ENCODE measurements at places on chromosomes 12 and 14.
A peak's percentile ranks its signal among the peaks of the same experiment; 100 is the strongest.

GRCh38 chr12:112148031-112148513 lies 22.7 kb downstream of the TRAFD1 start:
- no peaks in the 10 kb centered on the region for H3K27me3 ChIP-seq
- DNase-seq, result no peak
- no peaks in the 10 kb centered on the region for H3K4me1 ChIP-seq
- no peak overlapping the region for H3K4me3 ChIP-seq
- peaks cover 86% of the 10 kb centered on the region for H3K36me3 ChIP-seq

DNA sequence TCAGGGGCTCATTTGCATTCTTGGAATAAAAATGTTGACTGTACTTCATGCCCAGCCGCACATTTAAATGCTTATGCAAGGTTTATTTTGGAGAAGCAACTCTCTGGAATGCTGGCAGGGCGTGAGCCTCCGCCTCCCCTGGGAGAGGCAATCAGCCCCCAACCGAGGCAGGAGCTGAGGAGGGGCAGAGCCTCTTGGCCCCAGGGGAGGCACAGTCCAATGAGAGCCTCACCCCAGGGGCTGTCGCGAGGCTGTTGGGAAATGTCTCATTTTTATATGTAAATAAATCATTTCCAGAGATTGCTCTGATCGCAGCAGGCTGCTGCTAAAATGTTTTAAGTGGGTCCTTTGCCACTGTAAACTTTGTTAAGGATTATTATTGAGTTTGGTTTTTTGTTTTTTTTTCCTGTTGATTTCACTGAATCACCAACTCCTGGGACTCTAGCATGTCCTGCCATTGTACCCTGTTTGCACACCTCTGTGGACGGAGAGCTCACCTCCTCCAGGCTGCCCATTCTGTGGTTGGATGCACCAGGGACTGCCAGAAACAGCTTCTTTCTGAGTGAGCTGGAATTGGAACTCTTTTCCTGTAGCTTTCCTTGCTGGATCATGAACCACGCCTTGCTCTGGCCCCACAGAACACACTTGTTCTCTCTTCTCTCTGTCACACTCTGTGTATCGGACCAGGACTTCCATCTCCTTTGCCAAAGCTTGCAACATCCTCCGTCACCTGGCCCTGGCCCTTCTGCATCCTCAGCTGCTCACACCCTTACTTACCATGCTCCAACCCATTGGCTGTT lies 46.9 kb upstream of the FAM181A start:
- DNase-seq, result peak; percentile 82
- no peaks in the 10 kb centered on the region for H3K27me3 ChIP-seq
- peaks cover 6% of the 10 kb centered on the region for H3K4me1 ChIP-seq

GRCh38 chr14:31205681-31206535 lies 1.7 kb downstream of the HECTD1 start:
- peaks cover 4% of the 10 kb centered on the region for H3K4me1 ChIP-seq
- H3K27ac ChIP-seq, result peak overlapping the region; percentile 98
- DNase-seq, result no peak
- peak overlapping the region; percentile 90 for H3K4me3 ChIP-seq

DNA sequence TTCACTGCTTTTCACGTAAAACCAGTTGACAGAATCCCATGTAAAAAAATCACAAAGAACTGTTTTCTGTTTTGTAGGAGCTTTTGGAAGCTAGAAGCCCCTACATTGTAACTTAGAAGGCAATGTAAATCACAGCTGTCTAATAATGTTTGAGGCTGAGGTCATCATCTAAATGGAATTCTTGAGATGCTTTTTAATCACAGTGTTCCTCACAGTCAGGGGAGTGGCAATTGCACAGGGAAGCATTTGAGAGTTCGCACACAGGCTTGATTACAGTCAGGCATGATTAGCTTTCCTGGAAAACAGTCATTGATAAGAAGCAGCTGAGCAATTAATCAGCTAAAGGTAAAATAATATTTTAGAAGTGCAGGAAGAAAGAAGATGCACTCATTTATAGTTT lies 2.9 kb downstream of the SLC17A8 start:
- no peaks in the 10 kb centered on the region for H3K36me3 ChIP-seq
- no peaks in the 10 kb centered on the region for H3K4me1 ChIP-seq
- DNase-seq, result no peak
- H3K27ac ChIP-seq, result no peak overlapping the region

DNA sequence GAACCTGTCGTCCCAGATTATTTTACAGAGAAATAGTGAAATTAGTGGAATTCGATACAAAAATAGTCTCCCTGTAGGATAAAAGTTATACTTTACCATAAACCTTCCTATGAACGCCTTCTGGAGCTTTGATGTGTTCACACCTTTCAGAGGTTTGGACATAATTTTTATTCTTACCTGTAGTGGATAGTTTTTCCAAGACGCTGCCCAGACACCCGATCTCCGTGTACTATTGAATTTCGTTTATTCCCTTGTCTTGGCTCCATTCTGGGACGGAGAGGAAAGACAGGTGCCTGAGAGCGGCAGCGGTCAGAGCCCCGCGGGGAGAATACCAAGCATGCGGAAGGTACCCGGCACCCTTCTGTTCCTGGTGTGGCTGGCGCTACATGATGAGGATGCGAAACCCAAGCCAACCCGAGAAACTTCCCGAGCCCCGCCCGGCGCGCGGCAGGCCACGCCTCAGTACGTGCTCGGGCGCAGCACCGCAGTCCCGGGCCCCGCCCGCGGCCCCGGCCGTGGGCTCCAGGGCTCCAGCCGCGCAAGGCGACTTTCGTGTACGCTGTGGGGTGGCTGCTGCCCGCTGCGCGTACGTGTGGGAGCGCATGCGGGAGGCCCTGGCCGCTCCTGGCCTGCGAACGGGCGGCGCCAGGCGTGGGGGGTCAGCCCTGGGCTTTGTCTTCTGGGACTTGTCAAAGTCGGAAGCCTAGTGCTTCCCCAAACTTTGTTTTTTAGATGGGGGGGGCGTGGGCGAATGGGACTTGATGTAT lies 11.3 kb upstream of the SNAPC1 start:
- peak overlapping the region; percentile 95 for H3K27ac ChIP-seq
- H3K36me3 ChIP-seq, result peaks cover 1% of the 10 kb centered on the region
- peak overlapping the region; percentile 60 for H3K4me3 ChIP-seq
- peaks cover 48% of the 10 kb centered on the region for H3K4me1 ChIP-seq
- peak; percentile 88 for DNase-seq

DNA sequence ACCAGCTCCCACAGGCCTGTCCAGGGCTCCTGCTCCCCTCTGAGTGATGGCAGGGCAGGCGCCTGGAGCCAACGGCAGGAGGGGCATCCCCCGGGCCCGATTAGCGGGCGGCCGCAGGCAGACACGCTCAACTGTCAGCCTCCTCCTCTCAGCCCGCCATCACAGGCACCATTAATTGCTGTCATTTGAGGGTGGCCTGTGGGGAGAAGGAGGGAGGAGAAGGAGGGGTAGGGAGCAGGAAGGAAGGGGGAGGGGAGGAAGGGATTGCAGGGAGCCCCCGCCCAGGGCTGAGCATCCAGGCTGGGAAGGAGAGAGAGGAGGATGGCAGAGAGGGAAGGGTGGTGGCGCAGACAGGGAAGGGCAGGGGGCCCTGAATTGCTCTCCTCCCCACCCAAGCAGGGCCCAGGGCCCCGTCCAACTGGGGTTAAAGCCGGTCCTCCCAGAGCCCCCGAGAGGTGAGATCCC lies 36.1 kb downstream of the NCOR2 start:
- no peaks in the 10 kb centered on the region for H3K27me3 ChIP-seq
- no peak overlapping the region for H3K27ac ChIP-seq
- no peak for DNase-seq
- H3K4me1 ChIP-seq, result no peaks in the 10 kb centered on the region
- H3K36me3 ChIP-seq, result no peaks in the 10 kb centered on the region

DNA sequence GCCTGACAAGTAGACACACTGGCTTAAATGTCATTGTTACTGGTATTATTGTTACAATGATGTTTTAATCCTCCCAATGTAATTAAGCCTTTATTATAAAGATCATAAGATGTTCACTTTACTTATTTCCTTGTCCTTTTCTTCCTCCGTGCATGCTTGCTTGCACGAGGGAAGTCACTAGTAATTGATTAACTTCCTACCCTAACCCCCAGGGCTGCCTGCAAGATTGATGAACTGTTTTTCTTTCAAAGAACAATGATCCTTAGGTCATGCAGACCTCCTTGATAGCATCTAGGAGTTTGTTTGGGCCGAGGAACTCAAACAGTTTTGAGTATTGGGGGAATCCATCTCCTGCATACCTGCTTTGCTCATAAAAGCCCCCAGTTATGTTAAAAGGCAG lies 43.0 kb downstream of the GLRX5 start:
- H3K4me1 ChIP-seq, result no peaks in the 10 kb centered on the region
- H3K27ac ChIP-seq, result no peak overlapping the region
- H3K4me3 ChIP-seq, result no peak overlapping the region
- no peaks in the 10 kb centered on the region for H3K36me3 ChIP-seq
- DNase-seq, result no peak

GRCh38 chr12:88571543-88571942 lies 8.7 kb downstream of the KITLG start:
- H3K4me3 ChIP-seq, result no peak overlapping the region
- no peak overlapping the region for H3K27ac ChIP-seq
- no peaks in the 10 kb centered on the region for H3K36me3 ChIP-seq
- DNase-seq, result no peak
- no peaks in the 10 kb centered on the region for H3K27me3 ChIP-seq

GRCh38 chr12:130988751-130989150 lies 35.0 kb downstream of the ADGRD1 start:
- H3K36me3 ChIP-seq, result no peaks in the 10 kb centered on the region
- H3K27ac ChIP-seq, result no peak overlapping the region
- no peak for DNase-seq
- no peaks in the 10 kb centered on the region for H3K27me3 ChIP-seq
- no peaks in the 10 kb centered on the region for H3K4me1 ChIP-seq

- H3K4me1 ChIP-seq, result peaks cover 39% of the 10 kb centered on the region
- H3K36me3 ChIP-seq, result no peaks in the 10 kb centered on the region
- no peak for DNase-seq
Measured at GRCh38 chr14:97976861-97977260, 1179.7 kb downstream of the VRK1 start.

GRCh38 chr12:92989715-92990484 lies 60.8 kb upstream of the EEA1 start:
- H3K36me3 ChIP-seq, result no peaks in the 10 kb centered on the region
- no peaks in the 10 kb centered on the region for H3K27me3 ChIP-seq
- no peak for DNase-seq
- H3K27ac ChIP-seq, result no peak overlapping the region

DNA sequence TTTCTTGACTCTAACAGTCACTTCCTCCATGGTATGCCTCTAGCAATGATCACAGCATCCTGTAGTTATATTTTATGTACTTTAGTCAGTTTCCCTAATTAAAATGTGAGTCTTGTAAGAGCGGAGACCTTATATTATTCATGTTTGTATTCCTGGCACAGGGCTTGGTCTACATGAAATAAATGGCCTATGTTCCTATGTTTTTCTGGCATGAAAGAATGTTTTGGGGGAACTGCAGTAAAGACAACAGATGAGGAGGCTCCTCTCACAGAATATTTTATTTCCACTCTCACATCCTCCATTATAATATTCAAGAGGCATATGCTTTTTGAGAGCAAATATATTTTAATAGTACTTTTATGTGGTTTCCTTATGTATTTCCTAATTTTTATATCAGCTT lies 429.8 kb upstream of the PDE3A start:
- no peaks in the 10 kb centered on the region for H3K36me3 ChIP-seq
- no peaks in the 10 kb centered on the region for H3K4me1 ChIP-seq
- no peak overlapping the region for H3K27ac ChIP-seq
- H3K27me3 ChIP-seq, result no peaks in the 10 kb centered on the region
- H3K4me3 ChIP-seq, result no peak overlapping the region

DNA sequence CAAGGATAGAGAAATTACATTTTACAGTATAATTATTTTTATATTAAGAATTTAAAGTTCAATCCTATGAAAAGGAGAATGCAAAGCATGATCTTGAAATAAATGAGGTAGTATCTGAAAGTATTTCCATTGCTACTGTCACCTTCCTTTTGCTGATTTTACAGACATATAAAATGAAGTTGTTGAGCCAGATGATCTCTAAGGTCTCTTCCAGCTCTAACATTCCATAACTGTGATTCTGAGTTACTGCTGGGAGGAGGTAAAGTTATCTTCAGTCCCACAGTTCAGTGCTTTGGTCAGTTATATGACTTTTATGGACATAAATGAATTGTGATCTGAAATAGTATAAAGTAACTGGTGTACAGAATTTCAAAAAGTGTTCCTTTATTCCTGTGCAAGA lies 52.8 kb downstream of the SLC38A6 start:
- H3K27ac ChIP-seq, result no peak overlapping the region
- no peaks in the 10 kb centered on the region for H3K4me1 ChIP-seq
- H3K36me3 ChIP-seq, result no peaks in the 10 kb centered on the region
- no peaks in the 10 kb centered on the region for H3K27me3 ChIP-seq

GRCh38 chr12:85833579-85833978 lies 2.6 kb downstream of the RASSF9 start:
- no peak for DNase-seq
- H3K27me3 ChIP-seq, result no peaks in the 10 kb centered on the region
- H3K36me3 ChIP-seq, result no peaks in the 10 kb centered on the region
- H3K4me1 ChIP-seq, result peaks cover 17% of the 10 kb centered on the region

GRCh38 chr14:103137689-103138300 lies 14.5 kb downstream of the TNFAIP2 start:
- H3K36me3 ChIP-seq, result peaks cover 33% of the 10 kb centered on the region
- H3K4me3 ChIP-seq, result no peak overlapping the region
- no peaks in the 10 kb centered on the region for H3K4me1 ChIP-seq
- H3K27ac ChIP-seq, result no peak overlapping the region
- peaks cover 48% of the 10 kb centered on the region for H3K27me3 ChIP-seq

GRCh38 chr14:59098377-59098776 lies 90.1 kb upstream of the DAAM1 start:
- H3K4me3 ChIP-seq, result no peak overlapping the region
- no peaks in the 10 kb centered on the region for H3K36me3 ChIP-seq
- no peak for DNase-seq
- no peaks in the 10 kb centered on the region for H3K4me1 ChIP-seq
- no peak overlapping the region for H3K27ac ChIP-seq

DNA sequence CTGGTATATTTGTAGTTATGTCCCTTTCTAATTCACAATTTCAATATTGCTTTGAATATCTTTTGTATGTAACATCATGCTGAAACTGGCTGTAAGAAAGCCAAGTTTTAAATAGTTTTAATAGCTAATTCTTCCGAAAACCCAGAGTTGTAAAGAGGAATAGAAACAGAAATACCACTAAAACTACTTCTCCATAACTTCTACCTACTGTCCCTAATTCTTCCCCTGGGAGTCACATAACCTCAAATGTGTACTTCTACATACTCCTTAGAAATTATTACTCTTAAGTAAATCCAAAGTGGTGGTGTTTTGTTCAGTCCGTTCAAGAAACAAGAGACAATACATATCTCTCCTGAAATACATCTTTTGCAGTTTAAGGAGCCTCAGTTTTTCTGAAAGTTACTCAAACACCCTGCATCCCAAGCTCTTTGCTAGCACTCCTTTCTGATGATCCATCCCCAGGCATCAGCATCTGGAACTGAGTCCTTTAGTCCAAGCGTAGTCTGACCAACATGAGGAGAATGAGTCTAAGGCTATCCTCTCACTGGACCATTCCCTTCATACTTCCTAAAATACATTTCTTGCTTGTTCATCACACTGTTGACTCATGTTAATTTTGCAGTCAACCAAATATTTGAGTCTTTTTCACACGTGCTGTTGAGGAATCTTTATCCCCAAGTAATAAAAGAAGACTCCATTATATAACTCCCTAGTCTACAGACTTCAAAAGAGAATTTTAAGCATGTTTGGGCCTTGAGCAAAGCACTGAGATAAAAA lies 214.3 kb upstream of the NUDT4 start:
- no peak overlapping the region for H3K4me3 ChIP-seq
- H3K36me3 ChIP-seq, result no peaks in the 10 kb centered on the region
- no peaks in the 10 kb centered on the region for H3K4me1 ChIP-seq
- H3K27me3 ChIP-seq, result no peaks in the 10 kb centered on the region
- H3K27ac ChIP-seq, result no peak overlapping the region
